ENCODE measurements at places on chromosomes 3 and 15.

- peak; percentile 71 for DNase-seq
These were observed 684 bp upstream of the RPS27L start for GRCh38 chr15:63157891-63158431.

GRCh38 chr3:148464246-148464645 is 233.5 kb upstream of the AGTR1 start:
- DNase-seq, result no peak

GRCh38 chr3:45682786-45683185 is 6.4 kb upstream of the SACM1L start:
- DNase-seq, result no peak

DNA sequence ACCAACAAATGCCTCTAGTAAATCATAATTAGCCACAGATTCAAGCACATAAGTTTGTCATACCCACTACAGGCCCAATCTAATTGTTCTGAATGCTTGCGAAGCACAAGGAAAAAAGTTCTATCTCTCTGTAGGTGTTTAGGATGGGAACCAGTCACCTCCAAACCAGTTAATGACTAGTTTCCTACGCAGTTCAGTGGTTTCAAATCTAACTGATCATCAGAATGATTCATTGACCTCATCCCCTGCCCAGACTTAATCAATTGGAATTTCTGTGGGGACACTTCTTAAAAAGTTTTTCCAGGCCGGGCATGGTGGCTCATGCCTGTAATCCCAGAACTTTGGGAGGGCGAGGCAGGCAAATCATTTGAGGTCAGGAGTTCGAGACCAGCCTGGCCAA is 24.3 kb upstream of the MASP1 start:
- no peak for DNase-seq

- DNase-seq, result no peak
These were observed 504.6 kb downstream of the LPP start for GRCh38 chr3:188658606-188659005.

DNA sequence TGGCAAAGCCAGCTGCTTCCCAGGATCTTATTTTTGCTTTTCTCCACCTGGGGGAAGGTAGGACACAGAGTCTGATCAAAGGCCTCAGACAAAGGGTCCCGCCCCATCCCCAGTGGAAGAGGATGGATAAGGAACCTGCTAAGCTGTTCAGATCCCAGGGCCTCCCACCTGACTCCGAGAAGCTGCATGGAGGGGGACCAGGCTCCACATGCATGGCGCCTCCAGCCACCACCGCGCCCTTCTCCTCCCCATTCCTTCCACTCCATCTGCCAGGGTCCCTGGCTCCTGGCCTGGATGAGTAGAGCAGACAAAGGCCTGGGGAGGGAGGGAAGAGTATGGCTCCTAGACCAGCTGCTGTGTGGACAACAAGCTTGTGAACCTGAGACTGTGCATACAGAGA is 20.0 kb upstream of the CRABP1 start:
- no peak for DNase-seq

DNA sequence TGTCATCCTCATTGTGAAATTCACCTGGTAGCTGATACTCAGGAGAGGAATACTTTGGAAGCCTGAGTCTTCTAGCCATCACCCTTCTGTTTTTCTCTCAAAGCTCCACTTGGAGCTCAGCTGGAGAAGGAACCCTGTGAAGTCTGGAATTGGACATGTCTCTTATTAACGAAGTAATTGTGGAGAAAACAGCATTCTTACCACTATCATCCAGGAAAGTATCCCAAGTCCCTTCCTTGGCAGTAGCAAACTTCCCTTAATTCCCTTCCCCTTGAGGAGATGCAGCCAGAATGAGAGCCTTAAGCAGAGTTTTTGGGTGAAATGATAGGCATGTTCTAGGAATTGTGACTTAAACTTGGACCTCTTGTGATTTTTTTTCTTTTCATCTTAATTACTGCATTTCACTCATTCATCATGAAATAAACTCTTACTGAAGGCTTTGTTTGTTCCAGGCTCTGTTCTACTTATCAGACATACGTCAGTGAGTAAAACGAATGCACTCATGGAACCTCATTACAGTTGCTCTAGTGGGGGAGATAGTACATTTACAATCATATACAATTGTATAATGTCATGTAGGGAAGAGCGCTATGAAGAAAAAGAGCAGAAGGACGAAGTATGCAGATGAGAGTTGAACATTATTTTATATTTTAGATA is 30.5 kb upstream of the TCF12 start:
- DNase-seq, result no peak

- no peak for DNase-seq
These were observed 161.7 kb downstream of the POLR2M start for GRCh38 chr15:57867970-57868798.

DNA sequence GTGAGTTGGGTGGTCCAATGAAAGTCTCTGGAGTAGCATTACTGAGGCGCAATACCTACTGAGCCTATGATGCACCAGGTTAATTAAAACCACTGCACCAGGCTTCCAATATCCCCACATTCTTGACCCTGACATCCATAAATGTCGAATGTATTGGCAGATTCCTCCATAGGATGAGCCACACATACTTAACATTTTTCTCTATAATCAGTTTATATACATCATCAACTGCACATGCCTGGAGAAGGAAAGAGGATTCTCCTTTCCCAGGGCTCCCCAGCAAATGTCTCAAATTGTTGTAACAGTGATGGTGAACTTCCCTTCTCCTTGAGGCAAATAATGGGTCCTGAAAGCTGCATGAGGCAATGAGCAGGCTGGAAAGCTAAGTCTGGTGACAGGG is 82.3 kb upstream of the LPP start:
- DNase-seq, result no peak

DNA sequence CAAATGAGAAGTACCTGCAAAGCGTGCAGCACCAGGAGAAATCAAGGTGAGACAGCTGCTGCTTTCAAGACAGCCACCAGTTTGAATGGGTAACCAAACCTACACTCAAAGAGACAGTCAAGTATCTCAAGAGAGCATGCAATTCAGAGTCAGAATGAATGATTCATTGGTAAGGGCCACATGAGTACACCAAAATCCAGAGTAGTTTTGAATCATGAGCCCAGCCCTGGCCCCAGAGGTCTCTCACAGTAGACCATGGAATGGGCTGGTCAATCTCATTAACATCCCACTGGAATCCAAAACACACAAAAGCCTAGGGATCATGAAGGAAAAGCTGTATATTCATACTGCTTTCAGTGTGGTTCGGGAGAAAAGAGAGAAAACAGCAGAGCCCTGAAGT is 242.8 kb downstream of the TBL1XR1 start:
- DNase-seq, result no peak
